ENCODE measurements at places on chromosomes 7 and 10.

DNA sequence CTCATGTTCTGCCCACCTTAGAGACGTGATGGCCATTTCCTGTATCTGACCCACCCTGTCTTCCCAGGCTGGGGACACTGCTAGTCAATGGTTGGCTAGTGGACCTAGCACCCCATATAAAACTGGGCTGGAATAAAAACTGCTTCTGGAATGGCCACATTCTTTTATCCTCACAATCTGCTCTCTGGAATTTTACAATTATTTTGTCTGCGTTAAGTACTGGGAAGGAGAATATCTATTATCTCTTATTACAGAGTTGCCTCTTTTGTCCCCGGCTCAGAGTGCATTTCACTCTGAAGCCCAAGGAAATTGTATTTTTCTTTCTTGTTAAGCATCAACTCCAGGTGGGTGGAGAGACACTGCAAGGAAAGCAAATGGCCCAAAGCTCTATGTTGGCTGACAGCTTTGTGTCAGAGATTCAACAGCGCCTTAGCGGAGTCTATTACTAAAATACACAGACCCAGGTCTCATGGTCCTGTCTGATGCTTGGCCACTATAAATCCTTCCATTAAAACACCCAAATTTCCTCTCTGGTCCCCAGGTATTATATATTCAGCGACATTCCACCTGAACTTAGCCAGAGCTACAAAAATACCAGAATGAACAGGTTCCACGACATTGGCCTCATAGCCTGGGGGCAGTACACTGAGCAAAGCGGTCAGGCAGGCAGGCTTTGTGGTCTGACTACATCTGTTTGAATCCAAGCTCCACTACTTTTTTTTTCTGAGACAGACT lies 121.7 kb downstream of the PRPF18 start:
- no peak for DNase-seq

DNA sequence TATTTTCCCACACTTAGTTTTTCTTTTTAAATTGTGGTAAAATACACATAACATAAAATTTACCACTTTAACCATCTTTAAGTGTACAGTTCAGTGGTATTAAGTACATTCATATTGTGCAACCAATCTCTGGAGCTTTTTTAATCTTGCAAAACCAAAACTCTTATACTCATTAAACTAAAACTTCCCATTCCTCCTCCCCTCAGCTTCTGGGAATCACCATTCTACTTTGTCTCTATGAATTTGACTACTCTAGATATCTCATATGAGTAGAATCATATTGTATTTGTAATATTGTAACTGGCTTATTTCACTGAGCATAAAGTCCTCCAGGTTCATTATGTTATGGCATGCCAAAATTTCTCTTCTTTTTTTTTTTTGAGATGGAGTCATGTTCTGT lies 86.4 kb upstream of the JAZF1 start:
- no peak for DNase-seq

DNA sequence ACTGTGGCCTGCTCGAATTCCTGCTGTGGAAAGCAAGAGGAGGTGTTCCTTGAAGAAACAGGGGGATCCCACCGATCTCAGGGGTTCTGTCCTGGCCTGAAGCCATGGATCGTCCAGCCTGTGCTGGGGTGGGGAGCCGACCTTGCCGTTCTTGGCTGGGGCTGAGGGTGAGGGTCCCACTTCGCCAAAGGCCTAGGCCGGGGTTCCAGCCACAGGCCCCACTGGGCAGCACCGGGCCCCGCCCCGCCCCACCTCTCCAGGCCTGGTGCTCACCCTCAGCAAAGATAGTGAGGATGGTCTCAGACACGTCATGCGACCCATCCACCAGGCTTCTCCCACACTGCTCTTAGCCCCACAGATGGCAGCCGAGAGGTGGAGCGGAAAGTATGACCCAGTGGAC lies 51.4 kb upstream of the ZNF716 start:
- DNase-seq, result no peak

DNA sequence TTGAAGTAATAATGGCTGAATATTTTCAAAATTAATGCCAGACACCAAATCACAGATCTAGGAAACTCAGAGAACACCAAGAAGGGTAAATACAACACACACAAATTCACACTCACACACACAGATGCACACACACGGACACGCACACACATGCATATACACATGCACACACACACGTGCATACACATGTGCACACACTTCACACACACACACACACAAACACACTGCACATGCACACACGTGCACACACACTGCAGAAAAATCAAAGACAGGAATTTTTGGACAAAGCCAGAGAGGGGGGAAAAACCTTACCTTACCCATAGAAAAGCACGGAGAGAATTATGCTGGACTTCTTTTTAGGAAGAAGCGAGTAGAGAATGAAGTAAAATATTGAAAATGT lies 547.4 kb downstream of the PTPRN2 start:
- no peak for DNase-seq

- DNase-seq, result no peak
Measured at GRCh38 chr7:37009125-37009675, 284.9 kb upstream of the AOAH start.

- no peak for DNase-seq
Measured at GRCh38 chr10:61385231-61386001, 67.8 kb downstream of the TMEM26 start.

- no peak for DNase-seq
Measured at GRCh38 chr7:135189961-135190360, 19.5 kb upstream of the CYREN start.

GRCh38 chr10:1316121-1316808 lies 260.1 kb downstream of the WDR37 start:
- DNase-seq, result no peak

DNA sequence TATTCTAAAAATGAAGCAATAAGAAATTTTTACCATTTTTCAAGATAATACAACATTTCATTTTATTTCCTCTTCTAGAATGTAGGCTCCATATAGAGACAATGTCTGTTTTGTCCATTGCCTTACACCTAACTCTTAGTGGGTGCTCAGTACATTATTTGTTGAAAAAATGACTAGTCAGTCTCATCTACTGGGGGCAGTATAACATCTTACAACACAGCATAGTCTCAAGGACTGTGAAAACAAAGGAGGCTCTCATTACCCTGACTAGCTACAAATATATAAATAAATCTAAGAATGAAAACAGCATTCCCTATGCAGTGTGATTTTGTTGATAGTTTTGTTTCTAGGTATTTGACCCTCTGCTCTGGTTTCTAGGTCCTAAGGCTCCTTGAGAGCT lies 11.6 kb downstream of the CRPPA start:
- DNase-seq, result no peak

DNA sequence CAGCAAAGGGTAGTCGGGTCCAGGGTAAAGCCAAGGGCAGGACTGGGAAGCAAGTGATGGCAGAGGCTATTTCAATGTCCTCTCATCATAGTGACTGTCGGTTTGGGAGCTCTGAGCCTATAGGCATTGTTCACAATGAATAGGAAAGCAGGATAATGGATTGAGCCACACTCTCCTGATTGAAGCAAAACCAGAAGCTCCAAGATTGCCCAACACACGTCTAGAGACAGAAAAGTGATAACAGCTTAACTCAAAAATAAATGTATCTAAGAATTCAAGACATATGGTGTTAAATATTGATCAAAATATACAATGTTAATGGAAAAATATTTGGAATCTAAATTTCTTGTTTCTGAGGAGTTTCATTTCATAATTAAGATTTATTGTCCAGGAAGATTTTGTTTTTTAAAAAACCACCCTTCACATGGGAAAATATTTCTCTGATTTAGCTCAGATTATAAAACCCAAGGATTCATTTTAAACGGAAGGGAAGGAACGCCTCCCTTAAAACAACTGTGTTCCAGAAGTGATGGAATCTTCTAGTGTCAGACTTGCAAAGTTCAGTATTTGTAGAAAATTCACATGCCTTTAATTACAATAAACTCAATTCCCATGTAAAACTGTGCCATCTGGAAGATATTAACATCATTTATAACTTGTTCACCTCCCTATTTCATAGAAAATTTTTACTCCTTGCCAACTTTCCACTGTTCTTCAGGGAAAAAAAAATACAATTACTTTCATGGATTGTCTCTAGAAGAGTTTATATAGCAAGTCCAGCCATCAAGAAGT lies 54.5 kb downstream of the NRP1 start:
- no peak for DNase-seq

DNA sequence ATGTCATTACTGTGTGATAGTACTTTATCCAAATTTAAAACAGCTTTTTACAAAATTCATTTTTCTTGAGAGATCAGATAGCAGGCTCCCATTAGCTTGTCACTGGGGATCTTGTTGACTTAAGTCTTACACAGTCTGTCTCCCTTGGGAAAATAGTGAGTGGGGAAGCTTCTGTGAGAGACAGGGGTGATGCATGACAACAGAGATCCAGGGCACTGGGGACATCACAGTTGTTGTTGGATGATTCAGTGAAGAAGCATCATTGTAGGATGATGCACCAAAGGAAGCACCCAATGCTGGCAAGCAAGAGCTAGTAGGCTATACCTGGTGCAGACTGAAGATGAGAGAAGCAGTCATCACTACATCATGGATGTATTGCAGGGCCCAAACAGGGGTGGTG lies 284.7 kb downstream of the HDAC9 start:
- no peak for DNase-seq

DNA sequence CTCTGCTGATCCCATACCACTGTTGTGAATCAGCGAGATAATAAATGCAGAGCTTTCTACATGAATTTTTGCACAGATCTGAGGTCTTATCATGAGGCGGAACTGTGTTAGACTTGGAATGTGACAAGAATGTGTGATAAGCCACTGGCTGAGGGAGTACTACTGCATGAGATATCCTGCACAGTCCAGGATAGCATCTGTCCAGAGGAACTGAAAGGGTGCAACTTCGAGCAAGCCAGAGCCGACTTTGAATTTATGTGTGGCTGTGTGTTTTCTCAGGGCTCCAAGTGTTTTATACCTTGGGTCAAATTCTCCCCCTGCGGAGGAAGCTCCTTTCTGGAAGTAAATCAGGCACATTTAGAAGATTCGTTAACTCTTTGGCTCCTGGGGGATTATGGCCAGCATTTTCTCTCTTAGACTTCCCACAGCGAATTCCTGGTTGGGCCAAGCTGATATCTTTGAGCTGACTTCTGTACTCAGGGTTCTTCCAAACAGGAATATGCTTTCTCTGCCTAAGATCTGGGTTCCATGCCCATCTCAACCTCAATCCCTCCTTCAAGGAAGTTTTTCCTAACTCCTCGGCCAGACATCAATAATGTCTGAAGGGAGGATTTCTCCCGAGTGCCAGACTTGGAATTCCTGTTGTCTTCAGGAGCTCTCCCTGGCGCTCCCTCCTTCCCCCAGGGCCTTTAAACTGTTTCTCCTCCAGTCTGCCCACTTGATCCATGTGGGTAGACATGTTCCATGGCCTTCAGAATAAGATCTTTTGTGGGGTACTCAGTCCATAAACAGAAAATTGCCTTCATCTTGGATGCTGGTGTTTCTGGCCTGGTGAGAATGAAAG lies 2.5 kb upstream of the MEST start:
- DNase-seq, result no peak

- DNase-seq, result no peak
Measured at GRCh38 chr10:52459097-52459496, 145.0 kb downstream of the DKK1 start.

GRCh38 chr7:113000316-113001020 lies 86.2 kb downstream of the GPR85 start:
- no peak for DNase-seq

- no peak for DNase-seq
Measured at GRCh38 chr7:106862317-106863089, 2.6 kb upstream of the PIK3CG start.

DNA sequence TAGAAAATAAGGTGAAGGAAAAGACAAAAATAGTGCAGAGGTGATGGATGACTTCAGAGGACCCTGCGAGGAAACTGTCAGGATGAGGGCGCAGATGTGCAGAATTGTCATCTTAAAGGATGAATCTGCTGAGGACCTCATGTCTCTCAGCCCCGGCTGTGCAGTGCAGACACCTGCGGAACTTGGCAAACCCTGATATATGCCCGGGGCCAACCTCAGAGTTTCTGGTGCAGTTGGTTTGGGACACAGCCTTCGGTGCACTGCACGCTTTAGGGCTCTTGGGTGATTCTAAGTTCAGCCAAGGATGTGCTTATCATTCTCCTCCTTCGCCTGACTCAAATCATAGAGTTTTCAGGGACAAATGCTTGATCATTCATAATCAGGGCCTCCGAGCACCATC lies 310.1 kb downstream of the TCERG1L start:
- DNase-seq, result no peak

DNA sequence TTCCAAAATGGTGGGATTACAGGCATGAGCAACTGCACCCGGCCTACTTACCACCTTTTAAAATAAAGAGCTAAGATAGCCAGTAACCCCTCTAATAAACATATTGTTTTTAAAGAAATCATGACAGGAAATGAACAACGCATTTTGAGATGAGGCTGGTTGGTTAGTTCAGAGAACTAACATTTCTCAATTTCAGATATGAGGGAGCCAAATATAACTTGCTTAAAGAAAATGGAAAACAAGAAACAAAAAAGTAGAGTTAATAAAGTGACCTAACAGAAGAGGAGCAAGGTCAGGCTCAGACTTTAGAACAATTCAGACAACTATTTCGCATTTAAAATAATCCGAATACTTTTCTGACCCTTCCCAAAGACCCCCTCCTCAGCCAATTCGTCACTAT lies 254.9 kb upstream of the PHF14 start:
- DNase-seq, result no peak

DNA sequence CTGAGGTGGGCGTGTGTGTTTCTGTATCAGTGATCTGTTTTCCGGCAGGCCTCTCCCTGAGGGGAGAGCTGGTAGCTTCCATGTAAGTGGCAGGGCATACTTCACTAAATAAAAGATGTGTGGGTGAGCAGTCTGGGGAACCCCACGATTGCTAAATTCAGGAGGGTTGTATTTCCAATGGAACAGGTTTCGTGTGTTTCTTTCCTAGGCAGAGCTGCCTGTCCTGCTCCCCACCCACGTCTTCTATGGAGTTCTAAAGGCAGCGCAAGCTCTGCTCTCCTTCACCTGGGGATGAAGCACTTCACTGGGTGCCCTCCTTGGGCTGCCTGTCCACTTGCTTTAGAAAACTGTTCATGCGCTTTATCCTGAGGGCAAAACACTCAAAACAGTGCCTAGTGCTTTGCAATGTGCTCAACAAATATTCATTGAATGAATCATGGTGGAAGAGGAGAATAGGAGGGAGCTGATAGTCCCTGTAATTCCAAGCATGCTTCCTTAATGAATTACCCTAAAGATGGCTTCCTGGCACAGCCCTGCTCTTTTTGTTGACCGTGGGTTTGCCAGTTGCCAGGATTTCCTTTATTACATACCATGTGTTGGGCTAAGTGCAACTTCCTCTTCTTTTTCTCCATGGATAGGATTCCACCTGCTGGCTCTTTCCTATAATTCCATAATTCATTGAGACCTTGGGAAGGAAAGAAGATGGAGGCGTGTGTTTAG lies 50.6 kb upstream of the SRPK2 start:
- DNase-seq, result no peak

Data from cortex of kidney (tissue), 1 donor.